Cortex of kidney (tissue), 1 donor: ENCODE measurements at places on chromosomes 11 and 22.

DNA sequence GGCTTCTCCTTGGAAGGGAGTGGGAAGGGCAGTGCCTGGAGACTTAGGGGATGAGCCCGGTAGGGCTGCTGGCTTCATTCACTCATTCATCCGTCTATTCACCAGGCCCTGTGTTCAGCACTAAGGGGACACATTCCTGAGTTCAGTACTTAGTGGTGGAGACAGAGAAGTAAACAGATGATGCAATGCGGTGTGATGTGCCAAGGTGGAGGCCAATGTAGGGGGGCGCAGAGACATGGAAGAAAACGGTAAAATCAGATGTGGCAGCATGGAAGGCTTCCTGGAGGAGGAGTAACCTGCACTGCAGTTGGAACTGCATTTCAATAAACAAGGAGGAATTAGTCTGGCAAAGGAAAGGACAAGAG, 21.3 kb downstream of the GRIK4 start:
- DNase-seq, result no peak

- no peak for DNase-seq
Observed at GRCh38 chr11:86798988-86799387, 1.4 kb upstream of the PRSS23 start.

GRCh38 chr11:90698238-90698637, 475.4 kb upstream of the CHORDC1 start:
- no peak for DNase-seq

DNA sequence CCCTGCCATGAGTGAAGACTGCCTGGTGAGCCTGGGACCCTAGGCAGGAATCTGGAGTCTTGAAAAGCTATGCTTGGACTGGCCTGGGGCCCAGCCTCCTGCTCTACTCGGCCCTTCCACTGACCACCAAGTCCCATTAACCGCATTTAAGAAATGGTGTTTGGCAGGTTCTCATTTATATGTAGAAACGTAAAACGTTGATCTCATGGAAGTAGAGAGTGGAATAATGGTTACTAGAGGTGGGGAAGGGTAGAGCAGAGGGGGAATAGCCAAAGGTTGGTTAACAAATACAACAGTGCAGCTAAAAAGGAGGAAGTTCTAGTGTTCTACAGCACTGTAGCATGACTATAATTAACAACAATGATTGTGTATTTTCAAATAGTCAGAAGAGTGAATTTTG, 72.9 kb upstream of the EED start:
- DNase-seq, result no peak

- no peak for DNase-seq
Observed at GRCh38 chr11:129785383-129786111, 30.1 kb upstream of the TMEM45B start.

GRCh38 chr11:61037441-61038093, 64.7 kb upstream of the CD5 start:
- no peak for DNase-seq

- no peak for DNase-seq
Observed at GRCh38 chr11:6320411-6321155, at the start of gene CAVIN3. CAVIN3 (minus strand) TSS chr11:6320501; CDS start chr11:6320476, 25 bp downstream.

GRCh38 chr11:42049650-42050049, 590.2 kb upstream of the LRRC4C start:
- DNase-seq, result no peak

DNA sequence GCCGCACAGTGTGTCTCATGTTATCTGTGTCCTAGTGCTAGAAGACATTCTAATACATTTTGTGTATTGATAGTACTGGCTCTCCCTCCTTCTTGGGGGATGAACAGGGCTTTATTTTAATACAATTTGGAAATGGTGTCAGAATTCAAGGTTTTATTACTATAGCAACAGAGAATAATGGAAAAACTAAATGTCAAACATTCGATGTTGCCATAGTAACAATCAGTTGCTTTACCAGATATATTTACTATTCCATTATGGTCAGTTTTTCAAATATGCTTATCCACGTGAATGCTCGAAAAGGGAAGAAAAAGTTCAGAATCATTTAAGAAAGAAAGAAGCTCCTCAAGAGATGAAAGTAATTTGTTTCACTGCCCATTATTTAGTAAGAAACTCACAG, 8.6 kb upstream of the MSANTD4 start:
- DNase-seq, result no peak

GRCh38 chr22:40560551-40560950, 76.0 kb downstream of the MRTFA start:
- DNase-seq, result no peak

DNA sequence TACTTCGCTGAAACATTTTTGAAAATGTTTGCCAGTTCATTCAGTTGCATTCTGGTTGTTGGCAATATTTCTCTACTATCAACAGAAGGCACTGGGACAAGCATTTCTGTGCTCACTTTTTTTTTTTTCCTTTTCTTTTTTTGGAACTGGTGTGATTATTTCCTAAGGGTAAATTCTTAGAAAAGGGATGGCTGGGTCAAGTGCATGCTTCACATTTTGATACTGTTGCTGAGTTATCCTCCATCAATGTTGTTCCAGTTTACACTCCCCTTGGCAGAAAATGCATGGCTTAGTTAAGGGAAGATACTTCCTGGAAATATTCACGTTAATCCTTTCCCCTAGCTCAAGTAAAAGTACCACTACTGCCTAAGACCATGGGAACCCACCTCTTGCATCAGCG, 81.8 kb downstream of the OSBP2 start:
- DNase-seq, result no peak

- no peak for DNase-seq
Observed at GRCh38 chr11:10050561-10050960, 243.5 kb downstream of the SBF2 start.

- no peak for DNase-seq
Observed at GRCh38 chr11:124892750-124893454, 4.8 kb downstream of the ROBO4 start.

DNA sequence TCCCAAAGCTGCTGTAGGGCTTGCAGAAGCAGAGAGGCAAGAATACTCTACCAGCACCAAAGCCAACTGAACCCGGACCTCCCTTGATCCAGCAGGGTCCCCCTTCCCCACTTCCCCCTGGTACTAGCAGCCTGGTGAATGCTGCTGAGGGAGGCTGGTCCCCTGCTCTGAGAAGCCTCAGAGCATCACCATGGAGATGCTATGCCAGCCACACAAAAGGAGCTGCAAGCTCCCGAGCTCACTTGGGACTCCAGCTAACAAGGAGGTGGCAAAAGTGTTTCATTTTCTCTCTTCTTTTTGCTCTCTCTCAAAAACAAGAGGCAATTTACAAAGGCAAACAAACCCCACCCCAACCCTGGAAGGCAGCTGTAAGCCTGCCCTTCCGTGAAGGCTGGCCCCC, 509.8 kb downstream of the BUD13 start:
- DNase-seq, result no peak

- DNase-seq, result no peak
Observed at GRCh38 chr22:20324139-20324516, 4.3 kb upstream of the DGCR6L start.

- no peak for DNase-seq
Observed at GRCh38 chr11:18075444-18075843, 29.4 kb upstream of the TPH1 start.

GRCh38 chr22:24189249-24190158, 8.2 kb downstream of the SUSD2 start:
- no peak for DNase-seq

- no peak for DNase-seq
Observed at GRCh38 chr11:69750108-69750850, 24.9 kb downstream of the FGF4 start.

DNA sequence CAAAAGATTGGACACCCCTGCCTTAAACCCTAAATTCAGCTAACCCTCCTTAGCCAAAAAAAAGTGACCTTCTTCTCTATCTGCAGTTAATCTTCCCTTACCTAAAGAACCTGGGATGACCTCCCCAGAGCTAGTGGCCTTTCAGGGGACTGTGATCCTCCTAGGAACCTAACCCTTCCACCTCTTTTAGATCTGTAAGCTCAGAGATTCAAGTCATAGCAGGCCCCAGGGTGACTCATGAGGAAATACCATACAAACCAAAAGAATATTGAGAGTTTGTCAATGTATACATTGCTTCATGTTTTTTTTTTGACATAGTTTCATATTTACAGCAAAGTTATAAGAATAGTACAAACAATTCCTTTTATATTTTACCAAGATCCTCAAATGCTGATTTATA, 38.3 kb upstream of the CXCR5 start:
- no peak for DNase-seq

DNA sequence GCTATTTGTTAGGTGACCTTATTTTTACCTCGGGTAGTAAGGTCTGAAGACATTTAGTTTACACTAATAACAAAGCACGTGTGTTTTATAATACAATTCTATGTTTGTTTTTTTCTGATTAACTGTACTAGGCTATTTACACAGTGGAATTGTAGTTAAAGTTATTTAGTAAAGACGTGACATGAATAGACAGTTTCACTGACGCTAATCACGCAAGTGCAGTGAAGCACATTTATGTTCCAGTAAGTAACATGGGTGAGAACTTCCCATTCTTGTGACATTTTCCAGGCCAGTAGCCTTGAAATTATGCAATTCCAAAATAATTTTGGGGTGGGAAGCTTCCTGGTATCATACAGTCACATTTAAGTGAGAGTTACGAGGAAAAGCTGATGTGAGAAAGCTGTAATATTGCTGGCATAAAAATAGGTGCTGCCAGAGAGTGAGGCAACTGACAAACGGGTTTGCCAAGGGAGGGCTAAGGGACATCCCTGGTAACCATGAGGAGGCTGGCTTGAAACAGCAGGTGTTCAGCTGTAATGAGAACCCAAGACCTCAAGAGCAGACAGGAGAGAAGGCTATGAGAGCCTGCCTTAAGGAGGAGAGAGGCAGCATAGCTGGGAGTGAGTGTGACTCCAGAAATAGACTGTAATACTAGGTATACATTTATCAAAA, 378.8 kb downstream of the DCDC1 start:
- DNase-seq, result no peak

DNA sequence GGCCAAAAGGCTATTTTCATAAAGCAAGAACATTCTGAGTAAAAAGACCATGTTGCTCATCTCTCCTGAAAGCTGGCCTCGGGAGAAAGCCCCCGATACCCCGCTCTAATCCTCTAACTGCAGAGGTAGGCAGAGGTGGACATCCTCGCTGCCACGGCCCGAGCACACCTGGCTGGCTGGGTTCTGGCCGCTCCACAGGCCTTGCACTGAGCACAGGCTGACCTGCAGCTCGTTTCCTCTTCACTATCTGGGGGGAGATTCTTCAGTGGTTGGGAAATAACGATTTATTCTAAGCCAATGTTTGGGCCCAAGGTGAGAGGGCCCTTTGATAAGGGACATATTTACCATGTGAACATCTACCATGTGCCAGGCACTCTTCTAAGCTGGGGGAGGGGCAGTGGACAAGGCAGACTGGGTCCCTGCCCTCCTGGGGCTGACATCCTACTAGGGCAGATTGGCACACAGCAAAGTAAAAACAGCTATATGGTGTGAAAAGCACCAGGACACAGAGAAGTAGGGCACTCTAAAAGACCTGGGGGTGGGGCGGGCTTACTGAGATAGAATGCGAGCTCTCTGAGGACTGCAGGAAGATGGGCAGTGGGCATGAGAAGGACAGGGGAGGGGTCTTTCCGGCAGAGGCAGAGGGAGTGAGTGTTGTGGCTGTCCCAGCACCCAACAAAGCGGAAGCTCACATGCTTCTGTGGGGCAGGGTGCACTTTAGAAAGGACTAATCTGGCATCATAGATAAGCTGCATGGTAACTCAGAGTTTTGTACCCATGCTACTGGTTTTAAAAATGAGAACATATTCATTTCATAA, 65.5 kb upstream of the ARFGAP3 start:
- DNase-seq, result no peak

GRCh38 chr11:89433278-89433677, 57.9 kb downstream of the NOX4 start:
- no peak for DNase-seq

DNA sequence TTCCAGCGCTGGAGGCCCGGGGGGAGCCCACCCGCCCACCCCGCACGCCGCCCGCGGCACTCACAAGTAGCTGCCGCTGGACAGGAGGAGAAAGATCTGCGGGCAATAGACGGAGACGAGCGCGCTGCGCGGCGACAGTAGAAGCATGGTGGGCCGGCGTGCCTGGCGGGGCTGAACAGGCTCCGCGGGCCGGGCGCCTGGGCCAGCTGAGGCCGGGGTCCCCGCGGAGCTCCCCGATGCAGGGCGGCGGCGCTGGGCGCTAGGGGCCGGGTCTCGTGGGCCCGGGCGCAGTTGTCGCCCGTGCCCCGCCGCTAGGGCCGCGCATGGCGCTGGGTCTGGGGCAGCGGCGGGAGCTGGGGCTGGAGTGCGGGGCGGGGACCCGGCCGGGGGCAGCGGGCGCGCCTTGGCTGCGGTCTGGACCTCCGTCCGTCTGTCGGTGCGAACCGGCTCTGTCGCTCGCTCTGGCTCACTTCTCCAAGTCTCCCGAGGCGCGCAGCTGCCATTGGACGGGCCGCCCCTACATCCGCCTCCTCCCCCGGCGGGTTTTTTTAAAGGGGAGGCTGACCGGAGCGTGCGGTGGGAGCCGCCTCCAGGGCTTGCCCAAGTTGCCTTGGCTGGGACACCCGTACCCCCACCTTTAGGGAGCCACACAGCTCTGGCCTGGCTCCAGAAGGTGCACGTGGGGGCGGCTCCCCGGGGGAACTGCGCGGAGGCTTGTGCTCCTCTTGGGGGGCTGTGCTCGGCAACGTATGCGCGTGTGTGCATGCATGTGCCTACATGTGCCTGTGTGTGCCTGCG, 4.7 kb downstream of the WNT7B start:
- no peak for DNase-seq

GRCh38 chr22:21622919-21623647, 6.7 kb downstream of the YDJC start:
- DNase-seq, result no peak
